ENCODE measurements at places on chromosomes 12 and 14. TPM values are rescaled to one million over a fixed set of nuclear protein-coding genes. Genes with fewer than 3 reads are reported as not detected.
A peak's percentile ranks its signal among the peaks of the same experiment; 100 is the strongest.

- no peak for DNase-seq
These were observed 26.7 kb downstream of the C12orf75 start for GRCh38 chr12:105357162-105357691.

TMEM121 gene
- total RNA-seq = 1.2 TPM

DNA sequence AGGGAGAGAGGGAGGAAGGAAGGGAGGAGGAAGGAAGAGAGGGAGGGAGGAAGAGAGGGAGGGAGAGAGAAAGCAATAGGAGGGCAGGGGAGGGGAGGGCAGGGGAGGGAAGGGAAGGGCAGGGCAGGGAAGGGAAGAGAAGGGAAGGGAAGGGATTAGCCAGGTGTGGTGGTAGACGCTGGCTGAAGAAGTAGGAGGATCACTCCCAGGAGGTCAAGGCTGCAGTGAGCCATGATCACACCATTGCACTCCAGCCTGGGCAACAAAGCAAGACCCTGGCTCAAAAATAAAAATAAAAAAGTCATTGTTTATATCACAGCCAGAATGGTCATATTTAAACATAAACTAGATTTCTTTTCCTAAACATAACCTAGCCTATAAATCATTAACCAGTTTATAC is 20.4 kb upstream of the EEA1 start:
- DNase-seq = no peak

BEGAIN gene
- not detected for total RNA-seq

GRCh38 chr12:89733579-89734201 is 25.1 kb upstream of the ATP2B1 start:
- DNase-seq = peak; percentile 80

DNA sequence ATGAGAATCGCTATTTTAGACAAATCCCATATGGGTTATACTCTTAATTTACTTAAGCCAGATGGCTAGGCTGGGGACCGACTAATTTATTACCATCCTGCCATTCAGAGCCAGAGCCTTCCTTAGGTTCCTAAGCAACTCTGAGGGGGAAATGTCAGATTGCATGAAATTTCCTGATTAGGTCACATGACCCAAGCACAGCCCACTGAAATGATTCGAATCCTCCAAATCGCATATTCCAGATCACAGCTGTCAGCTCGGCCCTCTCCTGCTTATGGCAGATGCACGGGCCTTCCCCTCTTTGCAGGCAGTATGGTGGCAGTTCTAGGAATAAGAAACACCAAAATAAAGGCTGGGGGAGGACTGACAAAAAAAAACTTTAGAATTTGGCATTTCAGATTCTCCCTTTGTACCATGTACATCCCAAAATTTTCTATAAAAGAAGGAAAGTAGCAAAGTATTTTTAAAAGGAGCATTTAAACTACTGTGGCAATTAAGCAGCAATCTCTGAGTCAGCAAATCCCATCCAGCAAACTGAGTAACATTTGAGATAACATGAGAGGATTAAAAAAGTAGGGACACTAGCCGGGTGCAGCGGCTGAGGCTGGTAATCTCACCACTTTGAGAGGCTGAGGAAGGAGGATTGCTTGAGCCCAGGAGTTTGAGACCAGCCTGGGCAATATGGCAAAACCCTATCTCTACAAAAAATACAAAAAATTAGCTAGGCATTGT is 30.5 kb upstream of the NUDT4 start:
- no peak for DNase-seq

Measured in SJSA1 (cell line).